ENCODE measurements at places on chromosomes 12 and 14. TPM values are rescaled to one million over a fixed set of nuclear protein-coding genes. Genes with fewer than 3 reads are reported as not detected.

The BLOC1S1 gene
- 16.0 TPM for total RNA-seq

The SLCO1B1 gene
- total RNA-seq, result not detected

The TOMM20L gene
- not detected for total RNA-seq

The FBLN5 gene
- total RNA-seq, result 6.1 TPM

DNA sequence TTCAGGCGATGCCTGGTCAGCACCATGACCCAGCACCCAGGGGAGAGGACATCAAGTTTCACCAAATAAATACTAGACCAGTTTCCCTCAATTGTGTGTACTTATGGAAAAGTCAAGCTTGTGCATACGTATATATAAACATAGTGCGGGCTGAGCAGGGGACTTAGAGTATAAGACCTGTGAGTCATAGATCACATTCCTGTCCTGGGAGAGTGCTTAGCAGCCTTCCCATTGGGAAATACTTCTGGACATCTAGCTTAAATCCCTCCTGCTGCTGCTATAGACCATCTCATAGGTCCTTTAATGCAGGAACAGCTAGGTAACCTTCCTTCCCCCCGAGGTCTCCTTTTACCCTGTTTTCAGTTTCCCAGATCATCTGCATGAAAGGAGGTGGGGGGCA, 51.9 kb downstream of the PRMT8 start:
- no peak for DNase-seq

GRCh38 chr12:102051431-102051965, 10.3 kb downstream of the WASHC3 start:
- DNase-seq, result no peak

- DNase-seq, result no peak
Observed at GRCh38 chr12:8675591-8676036, 13.0 kb upstream of the MFAP5 start.

GRCh38 chr12:54140588-54141388, 48.0 kb downstream of the SMUG1 start:
- no peak for DNase-seq

- DNase-seq, result no peak
Observed at GRCh38 chr12:18283831-18284230, 22.5 kb downstream of the PIK3C2G start.

DNA sequence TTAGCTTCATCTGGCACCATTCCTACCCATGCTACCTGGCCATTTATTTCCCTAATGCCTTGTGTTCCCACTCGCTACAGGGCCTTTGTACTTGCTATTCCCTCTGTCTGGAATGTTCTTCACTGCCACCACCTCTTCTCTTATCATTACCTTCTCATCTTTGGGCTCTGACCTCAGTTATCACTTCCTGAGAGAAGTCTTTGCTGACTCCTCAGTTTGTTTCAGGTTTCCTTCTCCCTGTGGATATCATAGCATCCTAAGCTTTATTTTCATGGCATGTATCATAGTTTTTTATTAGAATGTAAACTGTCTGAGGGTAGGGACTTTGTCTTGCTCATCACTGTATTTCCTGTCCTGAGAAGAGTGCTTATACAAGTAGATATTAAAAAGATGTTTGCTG, 29.7 kb downstream of the SPATS2 start:
- DNase-seq, result no peak

DNA sequence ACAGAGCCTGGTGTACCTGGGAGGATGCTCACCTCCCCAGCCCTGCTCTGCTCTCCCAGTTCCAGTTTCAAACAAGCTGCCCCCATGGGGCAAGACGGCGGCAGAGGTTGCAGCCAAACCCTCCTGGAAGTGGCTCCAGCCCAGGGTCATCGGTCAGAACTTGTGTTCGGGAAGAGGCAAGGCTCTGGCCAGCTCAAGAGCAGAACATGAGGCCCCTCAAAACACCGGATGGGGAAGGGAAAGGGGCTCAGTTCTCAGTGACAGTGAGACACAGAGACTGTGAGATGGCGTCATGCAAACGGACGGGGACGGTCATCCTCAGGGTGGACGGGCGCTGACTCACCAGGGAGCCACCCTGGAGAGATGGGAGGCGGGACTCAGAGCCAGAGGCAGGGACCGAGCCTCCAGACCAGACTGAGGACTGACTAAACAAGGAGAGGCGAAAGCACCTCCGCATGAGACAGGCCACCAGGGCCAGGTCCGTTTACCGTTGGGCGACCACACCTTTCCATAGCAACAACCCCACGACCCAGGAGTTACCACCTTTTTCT, 63.9 kb upstream of the GALNT9 start:
- no peak for DNase-seq

DNA sequence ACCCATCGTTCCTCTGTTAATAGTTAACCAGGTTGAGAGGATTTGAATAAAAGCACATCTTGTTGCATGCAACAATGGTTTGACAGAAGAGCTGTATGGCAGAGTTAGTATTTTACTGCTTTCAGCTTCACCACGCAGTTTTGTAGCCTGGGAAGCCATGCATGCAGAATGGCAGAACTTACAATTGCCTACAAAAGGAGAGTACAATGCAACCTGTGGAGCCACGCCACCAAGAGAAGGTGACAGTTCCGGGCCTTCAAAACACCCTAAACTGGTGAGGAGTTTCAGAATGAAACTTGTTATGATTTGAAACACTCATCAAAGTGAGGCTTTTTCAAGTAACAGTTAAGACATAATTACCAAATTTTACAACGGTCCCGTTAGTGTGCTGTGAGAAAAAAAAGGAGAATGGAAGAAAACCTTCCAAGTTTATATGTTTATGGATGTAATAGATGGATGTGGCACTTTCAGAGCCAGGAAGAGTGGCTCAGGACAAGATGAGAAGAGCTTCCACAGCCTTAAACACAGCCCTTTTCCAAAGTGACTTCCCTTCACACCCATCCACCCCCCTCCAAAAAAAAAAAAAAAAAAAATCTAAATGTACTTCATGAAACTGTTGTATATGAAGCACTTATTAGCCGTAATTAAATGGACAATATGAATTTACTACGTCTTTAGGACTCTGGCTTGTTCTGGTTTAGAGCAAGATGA, 158.7 kb downstream of the EGLN3 start:
- DNase-seq, result no peak

GRCh38 chr12:42296503-42297109, 29.3 kb downstream of the ZCRB1 start:
- DNase-seq, result no peak

DNA sequence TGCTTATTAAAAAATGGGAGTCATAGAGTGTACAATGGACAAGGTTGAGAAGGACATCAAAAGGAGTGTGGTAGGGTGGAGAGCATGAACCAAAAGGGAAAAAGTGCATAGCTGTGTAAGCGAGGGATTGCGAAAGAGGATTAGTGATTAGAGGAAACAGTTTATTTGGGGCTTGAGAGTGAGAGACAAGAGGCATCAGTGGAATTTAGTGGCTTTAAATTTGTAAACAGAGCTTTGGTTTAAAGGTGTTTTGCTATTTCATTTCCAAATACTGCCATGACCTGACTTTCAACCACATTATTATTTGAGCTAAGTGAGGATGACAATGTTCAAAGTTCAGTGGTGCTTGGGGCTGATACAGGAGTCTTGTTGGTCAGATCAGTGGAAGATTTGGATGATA, 53.4 kb downstream of the SLC16A7 start:
- DNase-seq, result no peak
